ENCODE measurements at places on chromosomes 7 and 10.
A peak's percentile ranks its signal among the peaks of the same experiment; 100 is the strongest.

GRCh38 chr7:14747701-14748100, 154.8 kb downstream of the DGKB start:
- no peak for DNase-seq

- no peak for DNase-seq
These were observed 7.1 kb downstream of the VIM start for GRCh38 chr10:17235136-17235535.

GRCh38 chr10:558364-558763, 131.1 kb downstream of the DIP2C start:
- DNase-seq = no peak

DNA sequence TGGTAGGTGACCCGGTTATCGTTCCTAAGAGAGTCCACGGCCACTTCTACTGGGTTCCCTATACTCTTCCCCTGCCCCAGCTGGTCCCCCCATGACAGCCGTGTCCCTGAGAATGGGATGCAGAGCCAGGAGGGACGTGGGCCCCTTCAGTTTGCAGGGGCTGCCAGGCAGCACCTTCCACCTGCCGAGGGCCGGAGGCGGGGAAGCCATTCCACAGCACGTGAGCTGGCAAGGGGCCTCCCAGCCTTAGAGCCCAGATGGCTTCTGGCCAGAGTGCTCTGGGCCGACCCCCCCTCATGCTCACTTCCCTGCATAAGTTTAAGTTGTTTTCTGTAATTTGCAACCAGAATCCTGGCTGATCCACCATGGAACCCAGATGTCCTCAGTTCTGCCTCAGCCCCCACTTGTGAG, 39.0 kb downstream of the DIP2C start:
- no peak for DNase-seq

GRCh38 chr7:101557978-101558741, 70.9 kb downstream of the MYL10 start:
- DNase-seq = no peak

- no peak for DNase-seq
These were observed 31.5 kb downstream of the PWWP2B start for GRCh38 chr10:132428486-132428995.

DNA sequence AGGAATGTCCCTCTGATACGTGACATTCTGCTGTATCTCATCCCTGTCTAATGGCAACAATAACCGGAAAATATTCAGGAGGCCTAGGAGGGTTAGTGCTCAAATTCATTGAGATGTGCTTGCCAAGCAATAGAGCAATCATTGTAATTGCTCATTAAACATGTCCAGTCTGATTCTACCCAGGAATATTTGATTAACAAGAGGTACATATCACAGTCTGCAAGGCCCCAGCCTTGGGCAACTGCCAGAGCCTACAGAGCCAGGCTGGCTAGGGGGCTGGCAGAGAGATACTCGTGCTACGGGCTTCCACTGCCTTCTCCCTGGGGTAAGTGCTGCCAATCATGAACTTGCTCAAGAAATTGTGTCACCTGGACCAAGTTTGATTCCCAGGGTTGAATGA, 99.1 kb downstream of the ALOX5 start:
- no peak for DNase-seq

- DNase-seq = no peak
These were observed 229.9 kb downstream of the CXCL12 start for GRCh38 chr10:44154956-44155355.

- DNase-seq = no peak
These were observed 155.3 kb upstream of the INHBA start for GRCh38 chr7:41858201-41858600.

DNA sequence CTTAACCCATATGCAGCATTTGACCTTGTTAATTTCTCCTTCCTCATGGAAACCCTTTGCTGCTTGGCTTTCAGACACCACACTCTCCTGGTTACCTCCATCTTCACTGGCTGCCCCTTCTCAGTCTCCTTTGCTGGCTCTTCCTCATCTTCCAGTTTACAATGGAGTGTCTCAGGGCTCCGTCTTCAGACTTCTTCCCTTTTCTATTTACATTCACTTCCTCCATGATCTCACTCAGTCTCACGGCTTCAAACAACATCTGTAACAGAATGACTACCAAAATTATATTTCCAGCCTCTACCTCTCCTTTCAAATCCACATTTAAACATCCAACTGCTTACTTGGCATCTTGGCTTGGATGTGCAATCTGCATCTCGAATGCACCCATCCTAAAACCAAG, 140.4 kb downstream of the DKK1 start:
- DNase-seq = no peak

GRCh38 chr7:113087071-113087998, 708 bp upstream of the GPR85 start:
- DNase-seq = peak; percentile 68

- DNase-seq = no peak
These were observed 353.9 kb downstream of the HPSE2 start for GRCh38 chr10:98881789-98882188.

- no peak for DNase-seq
These were observed 150.2 kb upstream of the LRRN3 start for GRCh38 chr7:110940756-110941155.

GRCh38 chr10:87878664-87879459, 15.4 kb downstream of the PTEN start:
- DNase-seq = no peak

- peak; percentile 42 for DNase-seq
These were observed 24.2 kb downstream of the PWWP2B start for GRCh38 chr10:132420981-132421846.

GRCh38 chr7:158384746-158385145, 202.9 kb downstream of the PTPRN2 start:
- no peak for DNase-seq
